ENCODE measurements at places on chromosomes 1 and 21. TPM values are rescaled to one million over a fixed set of nuclear protein-coding genes. Genes with fewer than 3 reads are reported as not detected.

The EXOC8 gene
- total RNA-seq = 13.6 TPM

The IKBKE gene
- 6.1 TPM for total RNA-seq

The OLFML2B gene
- not detected for total RNA-seq

The VCAM1 gene
- 0.13 TPM for total RNA-seq

The SPRR2F gene
- total RNA-seq = 0.76 TPM

The LCE1E gene
- total RNA-seq = not detected

Data from K562 (cell line).